ENCODE measurements at places on chromosomes 12 and 14.

GRCh38 chr12:79121486-79121885, 256.9 kb downstream of the SYT1 start:
- no peak for DNase-seq

DNA sequence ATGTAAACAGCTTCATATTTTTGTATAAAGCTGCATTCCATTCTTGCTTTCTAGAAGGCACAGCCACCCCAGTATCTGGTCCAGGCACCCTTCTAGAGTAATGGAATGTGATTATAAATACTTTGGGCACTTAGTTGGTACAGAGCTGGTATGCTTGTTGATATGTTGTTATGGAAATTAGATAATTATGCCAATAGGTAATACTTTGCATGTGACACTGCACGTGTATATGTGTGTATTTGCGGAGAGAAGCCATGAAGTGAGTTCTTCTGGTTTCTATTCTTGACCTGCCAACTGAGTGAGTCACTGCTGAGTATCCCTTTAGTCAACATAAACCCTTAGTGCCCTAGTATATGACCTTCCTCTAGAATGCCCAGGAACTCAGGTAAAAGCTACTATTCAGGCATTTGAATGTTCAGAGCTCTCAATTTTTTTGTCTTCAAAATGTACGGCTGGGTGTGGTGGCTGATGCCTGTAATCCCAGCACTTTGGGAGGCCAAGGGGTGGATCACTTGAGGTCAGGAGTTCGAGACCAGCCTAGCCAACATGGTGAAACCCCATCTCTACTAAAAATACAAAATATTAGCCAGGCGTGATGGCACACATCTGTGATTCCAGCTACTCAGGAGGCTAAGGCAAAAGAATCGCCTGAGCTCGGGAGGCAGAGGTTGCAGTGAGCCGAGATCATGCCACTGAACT, 6.2 kb upstream of the TCP11L2 start:
- no peak for DNase-seq

- no peak for DNase-seq
These were observed 4.2 kb downstream of the GSG1 start for GRCh38 chr12:13099066-13099843.

DNA sequence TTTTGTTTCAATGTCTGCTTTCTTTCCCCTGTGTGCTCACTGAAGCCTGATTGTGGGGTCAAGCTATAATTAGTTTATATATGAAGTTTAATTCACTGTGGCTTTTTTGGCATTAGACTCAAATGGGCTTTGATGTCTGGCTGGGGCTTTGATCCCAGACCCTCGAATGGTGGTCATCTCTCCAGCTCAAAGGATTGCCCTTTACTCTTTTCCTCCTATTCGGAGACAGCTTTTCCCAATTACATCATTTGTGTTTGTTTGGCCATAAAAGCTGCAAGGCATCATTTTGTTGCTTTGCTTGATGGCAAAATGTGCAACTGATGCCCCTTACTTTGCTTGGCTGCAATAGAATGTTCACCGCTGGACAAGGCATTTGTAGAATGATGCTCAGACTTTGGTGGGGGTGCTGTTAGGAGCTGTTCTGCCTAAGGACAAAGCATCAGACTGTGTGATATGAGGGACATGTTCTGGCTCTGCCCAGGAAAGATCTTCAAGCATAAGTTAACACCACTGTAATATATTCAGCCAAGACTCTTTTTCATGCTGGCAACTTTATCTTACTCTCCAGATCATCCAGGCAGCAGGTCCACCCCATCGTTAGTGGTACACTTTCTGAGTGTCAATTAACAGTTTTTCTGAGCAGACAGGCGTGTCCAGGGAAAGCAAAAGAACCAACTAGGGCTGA, 3.2 kb upstream of the DACT1 start:
- DNase-seq = no peak

- no peak for DNase-seq
These were observed 18.6 kb downstream of the FAIM2 start for GRCh38 chr12:49885118-49885517.

GRCh38 chr12:127785540-127785939, 481.4 kb upstream of the TMEM132C start:
- no peak for DNase-seq

- DNase-seq = no peak
These were observed 136.2 kb downstream of the STXBP6 start for GRCh38 chr14:24913746-24914145.

- DNase-seq = no peak
These were observed 297.2 kb downstream of the FBXL14 start for GRCh38 chr12:1297206-1297605.

GRCh38 chr14:81986005-81986404, 452.4 kb upstream of the SEL1L start:
- DNase-seq = no peak

- no peak for DNase-seq
These were observed 7.9 kb downstream of the TRIM9 start for GRCh38 chr14:51087031-51087441.

GRCh38 chr12:50960130-50960529, 7.8 kb downstream of the HIGD1C start:
- DNase-seq = no peak

DNA sequence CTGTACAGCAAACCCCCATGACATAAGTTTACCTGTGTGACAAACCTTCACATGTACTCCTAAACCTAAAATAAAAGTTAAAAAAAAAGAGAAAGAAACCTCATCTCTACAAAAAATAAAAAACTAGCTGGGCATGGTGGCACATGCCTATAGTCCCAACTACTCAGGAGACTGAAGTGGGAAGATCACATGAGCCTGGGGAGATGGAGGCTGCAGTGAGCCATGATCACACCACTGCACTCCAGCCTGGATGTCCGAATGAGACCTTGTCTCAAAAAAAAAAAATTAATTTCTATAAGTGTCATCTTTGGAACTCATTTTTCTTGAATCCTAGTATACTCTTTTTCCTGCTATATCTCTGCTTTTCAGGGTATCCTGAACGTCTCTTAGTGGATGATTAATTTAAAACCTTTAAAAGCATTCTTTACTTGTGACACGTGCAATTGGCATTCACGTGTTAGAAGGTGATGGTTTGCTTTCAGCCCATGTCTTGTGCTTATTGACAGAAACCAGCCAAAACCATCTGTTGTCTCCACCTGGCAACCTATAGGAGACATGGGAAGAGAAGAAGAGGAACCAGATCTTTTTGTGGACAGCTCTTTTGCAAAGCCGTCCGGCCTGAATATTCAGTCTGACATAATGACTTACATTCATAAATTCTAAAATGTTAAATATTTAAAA, 30.6 kb upstream of the PPFIBP1 start:
- no peak for DNase-seq

- DNase-seq = no peak
These were observed 117.3 kb upstream of the CAND1 start for GRCh38 chr12:67151886-67152285.

- DNase-seq = no peak
These were observed 71.3 kb upstream of the SCN8A start for GRCh38 chr12:51519755-51520154.

- no peak for DNase-seq
These were observed 57.1 kb downstream of the NIN start for GRCh38 chr14:50773632-50774541.

- DNase-seq = no peak
These were observed 10.1 kb downstream of the TDP1 start for GRCh38 chr14:89965839-89966238.

DNA sequence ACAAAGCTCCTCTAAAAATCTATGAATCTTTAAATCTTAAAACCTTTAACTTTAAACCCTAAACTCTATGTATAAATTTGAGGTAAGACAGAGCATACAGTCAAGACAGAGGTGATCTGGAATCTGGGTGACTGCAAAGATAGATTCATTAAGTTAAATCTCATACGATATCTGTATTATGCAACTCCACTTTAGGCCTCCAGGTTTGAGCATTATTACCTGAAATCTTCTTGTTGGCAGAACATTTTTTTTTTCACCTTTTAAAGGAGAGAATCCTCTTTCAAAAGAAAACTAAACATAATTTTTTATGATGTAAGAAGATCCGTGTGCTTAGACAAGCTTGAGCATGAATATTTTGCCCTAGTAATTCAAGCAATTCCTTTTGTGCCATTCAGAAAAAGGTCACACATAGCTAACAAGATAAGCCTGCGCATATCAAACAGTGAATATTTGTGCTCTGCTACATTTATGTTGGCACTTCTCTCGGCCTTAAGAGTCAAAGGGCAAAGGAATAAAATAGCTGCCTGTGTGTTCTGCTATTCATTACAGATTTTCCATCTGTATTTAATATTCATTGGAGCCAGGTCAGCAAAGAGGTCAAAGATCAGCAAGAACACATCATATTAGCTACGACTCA, 163.3 kb downstream of the TMTC3 start:
- no peak for DNase-seq

DNA sequence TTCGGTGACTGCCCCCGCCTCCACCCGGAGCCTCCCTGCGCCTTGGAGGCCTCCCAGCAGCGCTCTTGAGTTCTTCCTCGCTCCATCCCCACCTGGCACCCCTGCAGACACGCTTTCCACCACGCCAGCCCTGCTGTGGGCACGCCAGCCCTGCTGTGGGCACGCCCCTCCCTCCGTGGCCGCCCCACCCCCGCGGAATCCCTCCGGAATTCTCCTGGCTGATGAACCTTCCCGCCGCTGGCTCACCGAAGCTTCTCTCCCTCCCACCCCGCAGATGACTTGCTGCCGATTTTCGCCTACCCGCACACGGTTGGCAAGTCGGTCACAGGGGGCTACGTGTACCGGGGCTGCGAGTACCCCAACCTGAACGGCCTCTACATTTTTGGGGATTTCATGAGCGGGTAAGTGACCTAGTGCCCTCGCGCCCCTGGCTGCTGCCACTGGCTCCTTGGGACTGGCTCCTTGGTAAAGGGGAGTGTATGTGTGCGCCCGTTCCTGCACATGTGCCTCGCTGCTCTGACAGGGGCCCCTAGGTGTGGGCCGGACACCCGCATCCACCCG, 15.2 kb downstream of the HHIPL1 start:
- DNase-seq = no peak

DNA sequence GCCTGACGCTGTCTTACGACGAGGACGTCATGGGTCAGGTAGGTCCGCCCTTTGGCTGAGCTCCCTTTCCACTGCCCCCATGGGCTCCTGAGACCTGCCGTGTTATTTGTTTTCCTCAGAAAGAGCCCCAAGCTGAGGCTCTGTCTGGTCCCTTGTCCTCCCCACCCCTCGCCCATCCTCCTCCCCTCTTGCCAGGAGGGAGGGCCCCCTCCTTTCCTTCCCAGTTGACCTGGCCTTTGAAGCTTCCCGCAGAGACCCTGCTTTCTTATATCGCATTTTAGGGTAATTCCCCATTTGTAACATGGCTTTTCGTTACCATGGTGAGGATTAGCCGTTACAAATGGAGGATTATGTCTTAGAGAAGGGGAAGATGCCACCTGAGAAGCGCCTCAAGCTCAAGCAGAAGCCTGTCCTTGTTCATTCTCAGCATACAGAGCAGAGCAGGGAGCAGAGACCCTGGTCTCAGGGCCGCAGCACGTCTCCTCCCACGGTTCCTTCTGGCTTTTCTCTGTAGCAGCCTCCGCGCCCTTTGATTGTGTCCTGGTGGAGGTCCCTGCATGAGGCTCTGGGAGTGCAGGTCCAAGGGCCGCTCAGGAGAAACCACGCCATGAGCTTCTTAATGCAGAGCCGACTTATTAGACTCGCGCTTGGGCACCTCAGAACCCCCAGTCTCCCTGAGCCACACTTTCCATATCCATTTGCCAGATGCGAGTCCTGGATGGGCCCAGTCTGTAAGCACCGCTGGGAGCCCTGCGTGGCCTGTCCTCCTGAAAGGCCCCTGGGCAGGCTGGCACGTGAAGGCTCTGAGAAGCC, 47.2 kb downstream of the UBE3B start:
- DNase-seq = no peak

DNA sequence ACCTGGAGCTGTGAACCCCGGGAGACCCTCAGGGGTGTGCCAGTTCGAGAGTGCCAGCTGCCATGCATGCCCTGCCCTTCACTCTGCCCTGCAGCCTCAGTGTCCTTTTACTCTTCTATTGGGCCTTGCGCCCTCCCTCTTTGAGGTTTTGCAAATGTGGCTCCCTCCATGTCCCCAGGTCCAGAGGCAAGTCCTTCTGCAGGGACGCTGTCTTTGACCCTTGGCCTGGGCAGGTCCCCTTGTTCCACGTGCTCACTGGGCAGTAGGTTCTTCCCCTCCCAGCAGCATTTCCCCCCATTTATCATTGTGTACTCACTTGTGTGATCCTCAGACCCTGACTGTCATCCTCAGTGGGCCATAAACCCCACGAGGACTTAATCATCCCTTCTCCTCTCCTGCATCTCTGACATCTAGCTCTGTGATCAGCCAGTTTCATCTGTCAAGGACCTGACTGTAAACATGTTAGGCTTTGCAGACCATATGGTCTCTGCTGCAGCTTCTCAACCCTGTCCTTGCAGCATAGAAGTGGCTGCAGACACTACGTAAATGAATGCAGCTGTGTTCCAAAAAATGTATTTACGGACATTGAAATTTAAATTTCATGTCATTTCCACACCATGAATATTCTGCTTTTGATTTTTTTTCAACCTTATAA, 36.6 kb downstream of the TSPAN9 start:
- DNase-seq = no peak

- DNase-seq = no peak
These were observed 39.1 kb downstream of the CORO1C start for GRCh38 chr12:108691998-108692808.

DNA sequence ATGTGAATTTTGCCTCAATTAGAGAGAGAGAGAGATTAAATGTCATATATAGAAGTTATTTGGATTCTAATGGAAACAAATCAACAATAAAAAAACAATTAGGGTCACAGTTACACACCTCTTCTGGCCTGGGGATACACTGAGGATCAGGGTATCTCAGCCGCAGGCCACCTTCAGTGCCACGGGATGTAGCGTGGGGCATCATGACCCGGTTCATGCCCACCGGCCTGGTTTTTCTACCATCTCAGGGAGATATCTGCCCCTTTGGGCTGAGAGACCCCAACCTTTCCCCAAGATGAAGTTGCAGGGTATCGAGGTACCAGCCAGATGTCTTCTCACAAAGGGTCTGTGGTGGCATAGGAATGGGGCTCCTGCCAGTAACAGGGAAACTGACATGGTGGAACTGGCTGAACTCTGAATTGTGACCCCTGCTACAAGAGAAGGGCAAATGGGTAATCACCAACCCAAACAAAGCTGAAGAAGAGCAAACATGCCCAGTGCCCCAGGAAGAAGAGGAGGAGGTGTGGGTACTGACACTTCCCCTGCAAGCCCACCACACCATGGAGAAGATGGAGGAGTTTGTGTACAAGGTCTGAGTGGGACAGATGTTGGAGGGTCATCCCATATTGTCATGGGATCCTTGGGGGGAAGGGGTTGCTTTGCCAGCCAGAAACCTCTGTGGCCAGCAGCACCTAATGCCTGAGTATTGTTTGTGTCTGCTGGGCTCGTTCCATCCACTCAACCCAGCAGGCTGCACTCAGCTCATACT, 19.5 kb downstream of the SERPINA3 start:
- no peak for DNase-seq

- DNase-seq = peak; percentile 12
These were observed 11.2 kb downstream of the CEP170B start for GRCh38 chr14:104876251-104876699.

- no peak for DNase-seq
These were observed 21.0 kb downstream of the C12orf75 start for GRCh38 chr12:105351523-105351922.

All from stimulated activated CD4-positive, alpha-beta T cell treated with anti-CD3 and anti-CD28 coated beads, Interleukin-12 subunit alpha, Interleukin-12 subunit beta, amount 100 ng/mL, for 24 hours (primary cell).